ENCODE measurements at places on chromosomes 2 and 18.

- DNase-seq, result no peak
These were observed 13.2 kb downstream of the ITM2C start for GRCh38 chr2:230877759-230878598.

- DNase-seq, result peak; percentile 50
These were observed 467 bp downstream of the PUM2 start for GRCh38 chr2:20350041-20350712.

DNA sequence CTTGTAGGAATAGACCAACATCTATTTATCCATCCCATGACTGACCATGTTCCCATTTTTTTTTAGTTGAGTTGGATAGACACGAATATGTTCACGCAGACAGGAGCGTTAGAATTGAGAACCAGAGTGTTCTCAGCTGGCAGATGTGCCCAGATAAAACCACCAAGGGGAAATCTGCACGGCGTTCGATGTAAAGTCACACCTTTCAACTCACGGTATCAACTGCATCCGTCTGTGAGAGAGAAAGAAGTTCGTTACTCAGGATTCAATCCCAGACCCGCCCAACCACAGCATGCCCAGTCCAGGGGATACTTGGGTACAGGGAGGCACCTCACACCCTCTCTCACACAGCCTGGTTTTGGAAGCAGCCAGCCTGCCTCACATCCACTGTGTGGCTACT lies 26.1 kb downstream of the MAL start:
- DNase-seq, result no peak

DNA sequence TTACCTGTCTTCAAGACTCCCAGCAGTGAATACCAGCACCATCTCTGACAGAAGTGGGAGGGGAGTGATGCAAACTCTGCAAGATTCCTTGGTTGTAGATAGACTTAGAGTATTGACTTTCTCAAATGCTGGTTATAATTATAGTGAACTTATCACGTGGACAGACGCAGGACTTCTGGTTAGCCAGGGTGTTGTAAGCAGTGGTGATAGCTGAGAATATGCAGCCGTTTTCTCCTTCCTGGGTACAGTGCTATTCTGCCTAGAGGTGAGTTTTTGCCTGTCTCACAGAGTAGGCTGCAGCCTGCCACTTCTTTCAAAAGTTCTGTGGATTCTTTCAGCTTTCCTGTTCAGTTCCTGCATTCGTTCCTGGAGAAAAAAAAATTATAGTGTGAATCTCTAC lies 733 bp upstream of the CXCR2 start:
- no peak for DNase-seq

DNA sequence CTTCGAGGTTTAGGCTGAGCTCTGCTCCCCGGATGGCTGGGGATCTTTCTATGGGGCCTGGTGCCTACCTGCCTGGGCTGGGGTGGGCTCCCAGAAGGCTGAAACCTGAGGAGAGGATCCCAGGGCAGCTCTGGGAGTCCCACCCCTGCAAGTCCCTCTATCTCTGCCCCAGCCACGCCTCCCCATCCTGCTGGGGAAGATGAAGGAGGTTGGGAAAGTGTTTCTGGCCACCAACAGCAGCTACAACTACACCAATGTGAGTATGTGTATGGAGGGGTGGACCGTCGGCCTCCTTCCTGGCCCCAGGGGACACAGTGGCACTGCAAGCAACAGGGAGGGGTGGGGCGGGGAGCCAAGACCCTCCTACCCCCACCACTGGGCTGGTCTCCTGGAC lies 2.7 kb downstream of the NT5DC4 start:
- DNase-seq, result no peak

GRCh38 chr2:84257831-84258230 lies 201.2 kb downstream of the SUCLG1 start:
- no peak for DNase-seq

DNA sequence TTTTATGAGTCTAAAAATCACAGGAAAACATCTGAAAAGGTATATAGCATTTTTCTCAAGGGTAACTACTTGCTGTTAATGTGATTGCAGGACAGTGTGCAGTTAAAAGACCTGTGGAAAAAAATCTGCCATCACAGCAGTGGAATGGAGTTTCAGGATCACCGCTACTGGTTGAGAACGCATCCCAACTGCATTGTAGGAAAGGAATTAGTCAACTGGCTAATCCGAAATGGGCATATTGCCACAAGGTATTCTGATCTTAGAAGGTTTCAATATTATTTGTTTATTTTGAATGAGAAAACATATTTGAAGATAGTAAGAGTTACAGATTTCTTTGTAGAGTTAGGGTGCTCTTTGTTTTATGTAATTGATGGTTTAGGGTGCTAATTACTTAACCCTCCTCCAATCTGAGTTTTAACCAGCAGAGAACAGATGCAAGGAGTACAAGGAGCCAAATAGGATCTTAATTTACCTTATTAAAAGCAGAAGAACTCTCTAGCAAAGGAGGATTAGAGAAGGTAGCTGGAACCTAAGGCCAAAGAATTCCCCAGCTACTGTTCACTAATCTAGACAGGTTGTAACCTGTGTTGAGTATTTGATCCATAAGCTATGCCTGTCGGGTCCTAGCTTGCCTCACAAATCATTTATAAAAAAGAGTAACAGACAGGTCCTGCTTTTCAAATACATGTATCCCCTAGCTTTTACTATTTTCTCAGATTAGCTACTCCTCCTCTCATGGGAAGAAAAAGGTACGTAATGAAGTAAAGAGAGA lies 35.0 kb downstream of the PIKFYVE start:
- no peak for DNase-seq

DNA sequence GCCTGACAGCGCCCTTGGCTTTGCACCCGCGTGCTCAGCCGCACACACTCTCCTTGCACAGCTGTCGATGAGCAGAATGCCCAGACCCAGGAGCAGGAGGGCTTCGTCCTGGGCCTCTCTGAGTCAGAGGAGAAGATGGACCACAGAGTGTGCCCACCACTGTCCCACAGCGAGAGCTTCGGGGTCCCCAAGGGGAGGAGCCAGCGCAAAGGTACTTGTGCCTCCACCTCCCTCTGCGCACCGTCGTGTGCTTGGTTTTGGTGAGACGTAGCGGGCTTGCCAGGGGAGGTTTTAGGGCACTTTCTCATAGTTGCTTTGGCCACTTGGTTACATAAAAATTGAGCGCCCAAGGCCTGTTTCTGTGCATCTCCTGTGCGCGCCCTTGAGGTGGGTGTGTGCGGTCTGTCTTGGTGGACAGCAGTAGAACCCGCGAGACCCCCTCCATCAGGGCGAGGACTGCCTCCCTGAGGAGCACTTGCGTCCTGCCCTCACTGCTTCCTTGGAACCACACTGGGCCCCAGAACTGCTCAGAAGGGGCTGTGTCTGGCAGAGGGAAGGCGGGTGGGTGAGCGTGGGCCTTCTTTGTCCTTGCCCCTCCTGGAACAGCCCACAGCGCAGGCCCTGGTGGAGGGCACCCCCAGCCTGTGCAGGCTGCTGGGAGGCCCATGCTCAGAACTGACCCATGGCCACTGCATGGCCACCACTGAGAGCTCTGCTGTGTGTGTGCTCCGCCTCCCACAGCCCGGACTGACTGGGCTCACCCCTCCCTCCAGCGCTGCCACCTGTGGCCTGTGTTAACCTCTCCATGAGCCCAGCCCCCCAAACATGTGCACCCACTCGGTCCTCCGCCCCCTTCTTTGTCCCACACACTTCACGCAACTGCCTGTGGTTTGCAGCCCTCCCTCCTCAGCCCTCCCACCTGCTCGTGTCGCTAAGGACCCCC lies 95.9 kb downstream of the DGKD start:
- no peak for DNase-seq

DNA sequence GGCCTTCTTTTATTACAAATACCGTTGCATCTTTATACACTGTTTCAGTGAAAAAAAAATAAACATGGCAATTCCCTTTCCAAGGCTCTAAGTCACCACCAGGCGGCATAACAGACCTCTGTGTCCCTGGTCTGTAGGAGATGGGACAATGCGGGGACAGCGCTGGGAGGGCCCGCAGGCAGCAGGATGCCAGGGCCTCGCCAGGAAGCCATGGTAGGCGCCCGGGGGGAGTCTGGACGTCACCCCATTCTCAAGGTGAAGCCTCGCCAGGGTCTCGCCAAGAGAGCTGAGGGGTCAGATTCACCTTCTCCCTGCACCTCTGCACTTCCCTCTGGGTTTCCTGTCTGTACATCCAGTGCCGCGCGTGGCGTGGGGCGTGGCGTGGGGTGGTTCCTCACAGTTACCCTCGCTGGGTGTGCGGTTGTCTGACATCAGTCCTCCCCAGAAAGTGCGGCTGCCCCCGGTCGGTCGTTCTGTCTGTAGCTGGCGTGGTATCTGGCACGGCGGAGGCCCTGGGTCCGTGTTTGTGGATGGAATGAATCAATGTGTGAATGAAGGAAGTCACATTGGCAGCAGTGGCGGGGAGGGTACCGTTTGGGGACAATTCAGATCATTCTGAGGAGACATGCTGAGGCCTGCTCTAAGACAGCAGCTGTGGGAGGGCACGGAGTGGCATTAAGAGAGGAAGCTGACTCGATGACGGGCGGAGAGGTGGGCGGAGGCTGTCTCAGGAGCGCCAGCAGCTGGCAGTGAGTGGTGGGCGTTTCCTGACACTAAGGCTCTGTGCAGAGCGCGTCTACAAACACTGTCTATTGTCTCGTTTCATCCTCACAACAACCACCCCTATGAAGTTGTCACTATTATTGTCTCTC lies 46.0 kb downstream of the LRRFIP1 start:
- peak; percentile 83 for DNase-seq

DNA sequence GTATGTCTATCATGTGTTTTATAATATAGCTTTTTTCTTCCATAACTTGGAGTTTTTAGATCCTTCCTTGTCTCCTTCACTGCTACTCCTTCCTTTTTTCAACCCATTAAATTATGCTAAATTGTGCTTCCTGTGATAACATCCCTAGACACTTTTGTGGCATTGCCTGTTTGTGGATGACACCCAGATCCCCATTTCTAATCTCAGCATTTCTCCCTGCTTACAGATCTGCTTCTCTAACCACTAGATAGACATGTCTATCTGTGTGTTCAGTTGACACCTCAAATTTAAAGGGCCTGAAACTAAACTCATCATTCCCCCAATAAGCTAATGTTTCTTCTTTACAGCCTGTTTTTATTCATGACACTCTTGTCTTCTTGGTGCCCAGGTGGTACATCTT lies 244.8 kb downstream of the BABAM2 start:
- DNase-seq, result no peak

DNA sequence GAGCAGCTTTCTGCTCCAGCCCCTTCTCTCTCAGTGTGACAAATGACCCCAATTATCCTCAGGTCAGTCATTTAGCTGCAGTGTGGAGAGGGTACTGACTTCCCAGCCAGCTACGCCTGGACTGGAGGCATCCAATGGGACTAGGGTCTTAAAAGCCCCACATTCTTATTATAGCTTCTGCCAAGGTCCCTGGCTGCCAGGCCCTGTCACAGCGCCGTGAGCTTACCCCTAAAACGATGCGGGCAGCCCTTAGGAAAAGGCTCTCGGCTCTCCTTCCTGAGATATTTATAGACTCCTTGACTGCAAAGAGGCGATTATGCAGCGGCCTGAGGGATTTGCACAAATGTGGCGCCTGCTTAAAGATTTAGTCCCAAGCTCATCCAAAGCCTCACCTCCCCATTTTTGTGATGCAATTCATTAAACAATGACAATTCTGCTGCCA lies 69.2 kb upstream of the EDAR start:
- DNase-seq, result no peak

- no peak for DNase-seq
These were observed 56.8 kb upstream of the SPAG16 start for GRCh38 chr2:213227458-213227857.

- no peak for DNase-seq
These were observed 153.7 kb upstream of the VRK2 start for GRCh38 chr2:57892920-57893319.

GRCh38 chr2:83103613-83104012 lies 1355.5 kb downstream of the SUCLG1 start:
- no peak for DNase-seq

Data from activated T-helper 9 cell treated with anti-CD3 and anti-CD28 coated beads, Interleukin-2, amount 50 U/mL, for 16 hours (primary cell).